ENCODE measurements at places on chromosomes 16 and 17. TPM values are rescaled to one million over a fixed set of nuclear protein-coding genes. Genes with fewer than 3 reads are reported as not detected.

The SHBG gene
- not detected for total RNA-seq

The AATK gene
- 1.9 TPM for total RNA-seq

The INCA1 gene
- 0.42 TPM for total RNA-seq

The GOT2 gene
- 38.0 TPM for total RNA-seq

The MEIOB gene
- not detected for total RNA-seq

The CFAP119 gene
- 2.8 TPM for total RNA-seq

The KRT15 gene
- not detected for total RNA-seq

The SLC22A31 gene
- 1.1 TPM for total RNA-seq

The LAT gene
- total RNA-seq, result 195 TPM

The TAT gene
- not detected for total RNA-seq

The TNFRSF12A gene
- 5.9 TPM for total RNA-seq

The BEAN1 gene
- total RNA-seq, result not detected

The ASIC2 gene
- total RNA-seq, result not detected

Data from naive thymus-derived CD4-positive, alpha-beta T cell (primary cell).